H54 (cell line): ENCODE measurements at places on chromosomes 5 and 9.

DNA sequence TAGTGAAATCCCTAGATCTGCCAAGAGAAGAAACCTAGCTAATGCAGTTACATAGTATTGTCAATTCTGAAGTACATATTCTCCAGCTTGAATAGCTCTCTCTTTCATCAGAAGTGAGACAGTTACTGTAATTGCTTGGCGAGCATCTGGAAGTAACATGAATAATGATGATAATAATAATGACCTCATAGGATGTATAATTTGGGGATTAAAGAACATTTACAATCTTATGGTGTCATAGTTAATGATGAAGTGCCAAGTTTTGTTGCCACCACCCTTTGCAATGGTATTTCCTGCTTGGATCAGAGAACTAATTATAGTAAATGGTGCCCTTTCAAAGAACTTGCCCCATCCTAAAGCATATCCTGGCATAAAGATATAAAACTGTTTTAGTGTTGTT, 201.4 kb downstream of the ADAMTSL1 start:
- DNase-seq, result no peak

GRCh38 chr5:88827997-88828396, 55.0 kb downstream of the MEF2C start:
- DNase-seq, result no peak

GRCh38 chr5:139517683-139518564, 35.4 kb upstream of the STING1 start:
- DNase-seq, result peak; percentile 87

GRCh38 chr5:54964405-54964804, 21.0 kb downstream of the ESM1 start:
- DNase-seq, result no peak

GRCh38 chr9:98961513-98962180, 17.9 kb downstream of the COL15A1 start:
- no peak for DNase-seq

- no peak for DNase-seq
Measured at GRCh38 chr5:159571501-159572244, 241.4 kb upstream of the IL12B start.

DNA sequence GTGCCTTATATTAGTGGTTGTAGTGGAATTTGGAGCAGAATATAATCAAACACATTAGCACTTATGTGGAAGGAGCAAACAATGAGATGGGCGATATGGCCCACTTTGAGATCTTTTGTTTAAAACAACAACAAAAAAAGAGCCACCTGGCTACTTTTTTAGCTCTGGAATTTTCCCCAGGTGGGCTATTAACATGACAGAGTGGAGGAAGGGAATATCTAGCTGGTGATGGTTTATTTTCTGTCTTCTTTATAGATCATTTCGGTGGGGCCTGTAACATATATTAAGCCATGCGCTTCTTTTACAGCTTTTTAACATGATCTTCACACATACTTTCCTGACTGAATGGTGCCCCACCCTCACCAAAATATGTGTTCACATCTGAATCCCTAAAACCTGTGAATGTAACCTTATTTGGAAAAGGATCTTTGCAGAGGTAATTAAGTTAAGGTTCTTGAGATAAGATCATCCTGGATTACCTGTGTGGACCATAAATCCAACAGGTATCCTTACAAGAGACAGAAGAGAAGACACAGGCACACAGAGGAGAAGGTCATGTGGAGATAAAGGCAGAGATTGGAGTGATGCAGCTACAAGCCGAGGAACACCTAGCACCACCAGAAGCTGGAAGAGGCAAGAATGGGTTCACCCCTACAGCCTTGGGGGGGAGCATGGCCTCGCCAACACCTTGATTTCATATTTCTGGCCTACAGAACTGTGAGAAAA, 16.6 kb upstream of the ENTREP1 start:
- DNase-seq, result no peak

- DNase-seq, result no peak
Measured at GRCh38 chr9:121661328-121661727, 9.9 kb downstream of the DAB2IP start.

GRCh38 chr5:50665091-50665490, 1.3 kb upstream of the PARP8 start:
- no peak for DNase-seq

- no peak for DNase-seq
Measured at GRCh38 chr5:55926476-55926875, 68.3 kb downstream of the IL6ST start.

- DNase-seq, result no peak
Measured at GRCh38 chr5:169165052-169165451, 135.9 kb downstream of the SLIT3 start.

- no peak for DNase-seq
Measured at GRCh38 chr9:137031904-137032640, at the start of gene FUT7. Gene FUT7 (minus strand): TSS chr9:137032088. CDS start chr9:137031991, 97 bp downstream.

- peak; percentile 43 for DNase-seq
Measured at GRCh38 chr9:114738581-114739316, 56.8 kb upstream of the TEX48 start.
